Foreskin keratinocyte (primary cell): ENCODE measurements at places on chromosomes 5 and 9. TPM values are rescaled to one million over a fixed set of nuclear protein-coding genes. Genes with fewer than 3 reads are reported as not detected.

The SLC27A6 gene
- 2.6 and 6.9 TPM in 2 replicates for total RNA-seq

The ITGA1 gene
- 2.5 and 7.6 TPM in 2 replicates for total RNA-seq

The PNPLA7 gene
- total RNA-seq = 0.07 and 0.10 TPM in 2 replicates

The GARIN3 gene
- not detected in 2 replicates for total RNA-seq

The MSX2 gene
- 2.8 and 4.0 TPM in 2 replicates for total RNA-seq

The ANXA6 gene
- 50.6 and 73.9 TPM in 2 replicates for total RNA-seq

The AMACR gene
- 11.8 and 15.2 TPM in 2 replicates for total RNA-seq

The HSPB3 gene
- total RNA-seq = not detected in 2 replicates

The GRIN3A gene
- not detected in 2 replicates for total RNA-seq

The C9orf43 gene
- total RNA-seq = 0.34 and 0.42 TPM in 2 replicates

The SLCO6A1 gene
- total RNA-seq = not detected in 2 replicates

The PCDHGA5 gene
- total RNA-seq = 0.03 TPM in 1 of 2 replicates, not detected in the other

The MBLAC2 gene
- 3.8 and 5.5 TPM in 2 replicates for total RNA-seq

The IFNA2 gene
- total RNA-seq = not detected in 2 replicates

The ADAMTS16 gene
- not detected in 2 replicates for total RNA-seq

The ZNF618 gene
- total RNA-seq = 10.7 and 11.4 TPM in 2 replicates

The GABBR2 gene
- total RNA-seq = not detected in 2 replicates

The F2RL2 gene
- 0.04 TPM in 1 of 2 replicates, not detected in the other for total RNA-seq

The KIF4B gene
- 0.03 and 0.04 TPM in 2 replicates for total RNA-seq

The SV2C gene
- total RNA-seq = under 0.01 and 0.11 TPM in 2 replicates

The NMUR2 gene
- total RNA-seq = not detected in 2 replicates

The PKD2L2 gene
- not detected in 2 replicates for total RNA-seq

The LRRC14B gene
- not detected in 2 replicates for total RNA-seq

The PCDHGA12 gene
- total RNA-seq = 1.4 and 3.5 TPM in 2 replicates

The ELAVL2 gene
- 10.4 and 12.1 TPM in 2 replicates for total RNA-seq

The PALM2AKAP2 gene
- total RNA-seq = 6.6 and 8.9 TPM in 2 replicates

The TLX3 gene
- not detected in 2 replicates for total RNA-seq

The LCN10 gene
- not detected in 2 replicates for total RNA-seq

The SHOC1 gene
- 0.03 and 0.04 TPM in 2 replicates for total RNA-seq

The ADGRV1 gene
- total RNA-seq = 0.03 and 0.04 TPM in 2 replicates

The CEP120 gene
- 14.6 and 15.3 TPM in 2 replicates for total RNA-seq

The FRRS1L gene
- total RNA-seq = 0.04 TPM in 1 of 2 replicates, not detected in the other

The TAF1L gene
- total RNA-seq = not detected in 2 replicates

The FAM153A gene
- total RNA-seq = not detected in 2 replicates

The PLAC8L1 gene
- not detected in 2 replicates for total RNA-seq
